ENCODE measurements at places on chromosomes 1 and 21. TPM values are rescaled to one million over a fixed set of nuclear protein-coding genes. Genes with fewer than 3 reads are reported as not detected.
A peak's percentile ranks its signal among the peaks of the same experiment; 100 is the strongest.

GUCA2B gene
- total RNA-seq, result not detected

FCGR3A gene
- total RNA-seq, result not detected

AADACL4 gene
- total RNA-seq, result not detected

DYNLT5 gene
- not detected for total RNA-seq

KHDRBS1 gene
- total RNA-seq, result 123 TPM

PDE9A gene
- 0.12 TPM for total RNA-seq

CNIH3 gene
- total RNA-seq, result 1.6 TPM

SPTA1 gene
- not detected for total RNA-seq

CAMK1G gene
- not detected for total RNA-seq

B3GALT2 gene
- not detected for total RNA-seq

RXFP4 gene
- not detected for total RNA-seq

TTC24 gene
- not detected for total RNA-seq

RCAN3 gene
- 2.5 TPM for total RNA-seq

CD244 gene
- not detected for total RNA-seq

GSTM1 gene
- 86.1 TPM for total RNA-seq

GRCh38 chr1:191240925-191241324, 763.3 kb upstream of the BRINP3 start:
- no peak for DNase-seq

GRCh38 chr1:55512466-55512865, 297.3 kb upstream of the USP24 start:
- no peak for DNase-seq

DNA sequence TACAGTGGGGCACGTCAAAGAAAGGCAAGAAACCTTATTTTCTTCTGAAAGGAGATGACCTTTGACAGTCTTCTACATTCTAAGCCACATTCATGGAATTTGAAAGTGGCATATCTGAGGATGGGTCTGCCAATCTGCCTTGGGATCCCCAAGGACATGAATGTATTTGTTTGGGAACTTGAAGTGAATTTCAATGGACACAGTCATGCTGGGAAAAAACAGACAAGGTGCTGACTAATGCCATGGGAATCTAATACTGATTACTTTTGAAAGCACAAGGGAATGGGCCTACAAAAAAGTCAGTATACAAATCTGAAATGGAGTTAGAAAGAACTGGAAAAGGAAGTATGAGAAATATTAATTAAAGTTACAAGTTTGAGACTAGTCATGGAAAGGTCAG, 128.8 kb downstream of the KCNJ6 start:
- DNase-seq, result peak; percentile 19

DNA sequence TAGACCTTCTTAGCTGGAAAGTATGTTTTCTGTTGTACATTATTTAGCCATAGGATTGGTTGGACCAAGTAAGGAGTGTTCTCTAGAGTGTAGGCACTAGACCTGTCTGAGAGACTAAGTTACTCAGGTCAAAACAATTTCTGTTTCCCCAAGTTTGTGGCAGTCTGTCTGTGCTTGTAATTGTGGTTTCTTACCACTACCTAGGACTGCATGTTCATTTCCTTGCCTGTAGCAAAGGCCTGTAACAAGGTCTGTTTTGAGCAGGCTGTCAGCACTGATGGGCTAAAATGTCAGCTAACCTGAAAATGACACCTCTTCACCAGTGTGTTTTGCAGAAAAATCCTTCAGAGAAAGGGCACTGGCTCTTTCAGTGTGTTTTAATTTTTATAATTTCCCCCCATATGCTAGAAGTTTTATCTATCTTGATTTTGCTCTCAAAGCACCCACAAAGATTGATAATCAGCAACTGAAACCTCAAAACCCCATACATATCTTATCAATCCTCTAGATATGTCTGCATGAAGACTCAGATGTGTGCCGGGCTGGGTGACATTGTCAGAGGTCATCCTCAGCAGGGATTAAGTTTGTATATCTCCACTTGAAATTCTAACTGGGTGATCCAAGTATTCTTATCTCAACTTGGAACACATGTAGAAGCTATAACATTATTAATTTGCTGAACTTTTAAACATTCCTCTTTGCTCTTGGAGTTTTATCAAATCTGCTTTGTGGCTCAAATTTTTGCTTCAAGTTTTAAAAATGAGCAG, 50.7 kb upstream of the ST6GALNAC3 start:
- no peak for DNase-seq

GRCh38 chr1:184843732-184844495, 89.3 kb upstream of the EDEM3 start:
- no peak for DNase-seq

DNA sequence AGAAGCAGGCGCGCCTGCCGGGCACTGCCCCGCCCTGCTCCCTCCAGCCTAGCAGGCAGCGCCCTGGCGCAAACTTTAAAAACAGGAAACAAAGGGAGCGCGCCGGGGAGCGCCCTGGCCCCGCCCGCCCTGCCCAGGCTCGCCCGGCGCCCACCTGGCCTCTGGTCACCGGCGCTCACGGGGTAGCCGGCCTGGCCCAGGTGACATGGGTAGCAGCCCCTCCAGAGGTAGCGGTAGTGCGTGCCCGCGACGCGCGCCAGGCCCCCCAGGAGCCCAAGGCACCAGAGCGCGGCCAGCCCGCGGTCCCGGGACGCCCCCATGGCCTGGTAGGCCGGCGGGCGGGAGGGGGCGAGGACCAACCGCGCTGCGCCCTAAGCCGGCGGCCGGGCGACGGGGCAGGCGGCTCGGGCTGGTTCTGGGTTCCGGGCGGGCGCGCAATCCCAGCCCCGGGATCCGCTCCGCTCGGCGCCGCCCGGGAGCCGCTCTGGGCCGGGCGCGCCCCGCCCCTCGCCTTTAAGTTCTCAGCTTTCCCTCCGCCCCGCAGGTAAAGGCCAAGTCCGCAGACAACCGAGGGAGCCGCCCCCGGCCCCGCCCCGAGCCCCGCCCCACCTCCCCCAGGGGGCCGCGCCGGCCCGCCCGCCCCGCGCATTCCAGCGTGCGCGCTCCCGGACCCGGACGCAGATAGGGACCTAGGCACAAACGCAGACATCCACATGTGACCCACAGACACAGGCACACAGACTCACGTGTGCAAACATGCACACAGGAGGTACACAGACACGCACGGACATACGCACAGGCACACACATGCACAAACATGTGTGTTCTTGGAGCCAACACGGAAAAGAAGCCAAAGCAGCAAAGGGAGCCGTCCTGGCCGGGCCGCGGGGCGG, 76.7 kb downstream of the ARHGEF16 start:
- DNase-seq, result peak; percentile 88

GRCh38 chr1:107649023-107649422, 316.0 kb downstream of the VAV3 start:
- DNase-seq, result peak; percentile 50

DNA sequence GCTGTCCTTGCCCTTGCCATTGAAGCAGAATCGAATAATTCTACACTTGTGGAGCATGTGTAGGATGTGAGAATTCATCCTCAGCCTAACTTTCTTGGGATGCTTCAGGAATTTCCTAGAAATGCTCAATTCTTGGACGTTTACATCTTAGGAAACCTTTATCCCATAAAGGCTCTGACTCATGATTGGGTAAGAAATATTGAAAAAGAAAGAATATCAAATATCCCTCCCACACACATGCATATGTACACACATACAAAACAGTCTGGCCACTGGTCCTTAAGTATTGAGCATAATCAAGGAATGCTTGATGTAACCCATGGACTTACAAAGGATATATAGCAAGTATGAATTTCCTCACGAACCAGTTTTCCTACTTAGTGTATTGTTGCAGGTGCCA, 83.9 kb upstream of the IPO9 start:
- no peak for DNase-seq

- DNase-seq, result no peak
These were observed 2.8 kb upstream of the NUP210L start for GRCh38 chr1:154157520-154158306.

DNA sequence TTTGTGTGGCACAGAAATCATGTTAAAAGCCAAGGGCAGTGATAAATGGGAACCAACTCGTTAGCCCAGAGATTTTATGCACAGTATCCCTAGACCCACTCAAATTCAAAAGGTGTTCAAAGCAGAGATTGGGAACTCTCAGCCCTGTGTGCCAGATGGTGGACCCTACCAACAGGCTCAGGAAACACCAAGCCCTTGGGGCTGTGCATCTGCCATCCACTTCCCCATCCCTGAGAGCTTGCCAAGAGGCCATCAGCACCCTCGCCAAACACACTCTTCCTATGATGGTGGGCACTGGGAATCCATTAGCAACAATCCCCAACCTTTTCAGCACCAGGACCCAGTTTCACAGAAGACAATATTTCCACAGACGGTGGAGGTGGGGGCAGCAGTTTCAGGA, 194.2 kb upstream of the NFIA start:
- DNase-seq, result no peak

- no peak for DNase-seq
These were observed 20.3 kb upstream of the IFI16 start for GRCh38 chr1:158989424-158989823.

DNA sequence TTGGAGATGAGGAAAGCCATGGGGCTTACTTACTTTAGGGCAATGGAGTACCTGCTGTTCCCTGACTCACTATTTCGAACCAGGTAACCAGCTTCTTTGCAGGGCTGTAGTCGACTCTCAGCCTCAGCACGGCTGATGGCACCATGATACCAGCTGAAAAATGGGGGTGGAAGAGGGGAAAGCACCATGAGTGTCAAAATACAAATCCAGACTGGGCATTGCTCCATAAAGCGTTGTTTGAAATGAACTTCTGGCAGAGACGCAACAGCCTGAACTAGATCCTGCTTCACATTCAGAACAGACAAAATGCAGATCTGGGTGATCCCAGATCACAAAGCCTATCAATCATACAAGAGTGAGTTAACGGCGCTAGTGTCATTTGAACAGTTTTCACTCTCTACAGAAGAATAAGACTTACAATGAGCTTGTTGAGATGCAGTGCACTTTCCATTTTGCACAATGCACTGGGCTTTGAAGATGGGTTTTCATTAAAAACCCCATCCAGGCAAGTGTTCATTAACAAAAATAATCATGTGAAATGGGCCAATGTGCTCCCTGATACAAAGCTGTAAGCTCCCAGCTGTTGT, 16.0 kb upstream of the TDRD10 start:
- no peak for DNase-seq

Data from MG63 (cell line).